Lung microvascular endothelial cell (primary cell): ENCODE measurements at places on chromosomes 3 and 15. TPM values are rescaled to one million over a fixed set of nuclear protein-coding genes. Genes with fewer than 3 reads are reported as not detected.

The UCN2 gene
- not detected in 2 replicates for total RNA-seq

DNA sequence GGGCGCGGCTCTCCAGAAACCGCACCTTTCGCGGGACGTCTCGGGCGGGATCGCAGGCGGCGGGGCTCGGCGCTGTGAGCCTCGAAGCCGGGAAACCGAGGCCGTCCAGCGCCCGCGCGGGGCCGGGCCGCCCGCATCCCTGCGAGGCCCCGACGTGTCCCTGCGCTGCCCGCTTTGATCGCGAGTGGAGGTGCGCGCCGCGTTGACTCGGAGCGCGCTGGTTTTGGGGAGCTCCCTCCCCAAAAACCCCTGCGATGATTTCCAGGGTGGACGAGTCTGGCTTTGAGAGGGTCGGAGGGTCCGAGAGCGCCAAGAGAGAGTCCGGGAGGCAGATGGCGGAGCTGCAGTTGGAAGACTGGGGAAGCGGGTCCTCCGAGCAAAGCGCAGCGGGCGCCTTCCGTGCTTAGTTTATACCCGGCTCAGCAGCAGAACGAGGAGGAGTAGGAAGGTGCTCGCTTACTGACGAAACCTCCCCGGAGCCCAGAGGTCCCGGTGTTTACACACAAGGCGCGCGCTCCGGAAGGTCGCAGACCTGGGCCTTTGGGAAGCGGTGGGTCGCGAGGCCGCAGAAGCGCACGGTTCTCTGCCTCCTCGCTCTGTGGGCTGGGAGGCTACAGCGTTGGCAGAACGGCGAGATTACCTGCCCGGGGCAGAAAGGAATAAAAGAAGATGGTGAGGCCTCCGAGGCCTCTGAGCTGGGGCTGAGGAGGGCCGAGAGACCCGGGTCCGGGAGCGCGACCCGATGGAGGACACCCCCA lies 687 bp downstream of the ALDH1A3 start:
- no peak for DNase-seq

DNA sequence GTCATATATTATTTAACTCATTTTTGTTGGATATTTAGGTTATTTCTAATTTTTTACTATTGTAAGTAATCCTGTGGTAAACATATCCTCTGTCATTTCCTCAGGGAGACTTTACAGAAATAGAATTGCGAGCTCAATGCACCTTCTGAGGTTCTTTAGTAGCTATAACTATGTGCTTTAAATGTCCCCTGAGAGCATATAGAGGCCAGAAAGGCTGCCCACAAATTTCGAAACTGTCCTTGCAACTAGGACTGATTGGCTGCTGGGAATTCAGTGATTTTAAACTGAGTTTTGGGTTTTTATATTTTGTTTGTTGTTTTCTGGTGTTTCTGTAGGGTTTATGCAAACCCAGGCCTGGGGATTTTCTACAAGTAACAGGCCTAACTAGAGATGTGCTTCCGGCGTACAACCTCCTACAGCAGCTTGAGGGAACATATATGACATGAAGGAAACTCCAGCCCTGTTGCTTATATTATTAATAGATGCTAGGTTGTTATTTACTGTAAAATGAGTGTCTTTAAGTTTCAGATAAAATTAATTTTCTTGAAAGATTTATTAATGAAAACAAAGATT lies 29.1 kb upstream of the P4HTM start:
- DNase-seq = no peak

DNA sequence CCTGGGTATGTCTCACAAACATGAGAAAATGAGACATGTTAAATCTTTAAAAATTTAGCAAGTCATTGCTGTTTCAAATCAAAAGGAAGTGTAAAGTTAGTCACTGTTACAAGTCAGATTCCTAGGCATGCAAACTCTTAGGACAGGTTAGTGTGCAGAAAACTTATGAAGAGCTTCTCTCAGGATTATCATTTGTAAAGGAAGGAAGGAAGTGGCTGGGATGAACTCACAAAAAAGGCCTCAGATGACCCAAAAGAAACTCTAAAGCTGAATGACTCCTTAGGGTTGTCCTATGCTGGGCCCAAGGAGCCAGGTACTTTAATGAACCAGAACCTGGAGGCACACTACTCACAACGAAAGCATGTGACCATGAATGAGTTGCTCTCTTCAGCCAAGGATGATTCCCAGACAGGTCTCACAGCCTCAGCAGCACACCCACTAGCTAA lies 25.0 kb downstream of the MSL2 start:
- peak; percentile 57 for DNase-seq

DNA sequence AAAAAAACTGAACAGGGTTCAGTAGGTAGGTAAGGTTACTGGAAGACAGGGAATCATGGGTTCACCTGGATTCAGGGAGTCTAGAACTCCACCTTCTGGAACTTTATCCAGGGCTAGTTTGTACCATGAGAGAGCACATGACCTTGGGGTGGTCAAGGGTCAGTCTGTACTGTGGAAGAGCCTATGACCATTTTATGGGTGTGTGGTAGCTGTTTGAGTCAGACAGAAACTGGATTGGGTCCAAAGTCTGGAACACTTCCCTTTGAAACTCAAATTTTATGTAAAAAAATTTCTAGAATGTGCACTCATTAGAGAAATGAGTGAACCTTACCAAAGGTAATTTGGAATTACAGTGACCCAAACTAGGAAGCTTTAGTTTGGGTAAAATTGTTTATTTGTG lies 486.0 kb upstream of the AGTR1 start:
- peak; percentile 10 for DNase-seq

DNA sequence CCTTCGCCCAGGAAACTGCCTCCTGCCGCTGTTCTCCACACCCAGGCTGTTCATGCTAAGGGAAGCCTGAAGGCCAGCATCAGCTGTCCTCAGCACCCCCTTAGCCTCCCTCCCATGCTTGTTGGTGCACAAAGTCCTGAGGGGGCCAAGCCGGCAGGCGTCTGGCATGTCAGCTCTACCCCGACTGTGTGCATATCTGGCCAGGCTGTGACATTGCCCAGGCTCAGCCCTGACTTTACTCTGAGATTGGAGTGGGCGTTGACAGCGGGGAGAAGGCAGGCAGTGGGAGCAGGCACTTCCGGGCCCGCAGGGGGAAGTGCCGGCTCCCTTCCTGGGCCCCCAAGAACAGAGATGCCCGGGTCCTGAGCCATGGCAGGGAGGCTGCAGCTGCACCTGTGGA lies 492.2 kb downstream of the AGBL1 start:
- DNase-seq = no peak

DNA sequence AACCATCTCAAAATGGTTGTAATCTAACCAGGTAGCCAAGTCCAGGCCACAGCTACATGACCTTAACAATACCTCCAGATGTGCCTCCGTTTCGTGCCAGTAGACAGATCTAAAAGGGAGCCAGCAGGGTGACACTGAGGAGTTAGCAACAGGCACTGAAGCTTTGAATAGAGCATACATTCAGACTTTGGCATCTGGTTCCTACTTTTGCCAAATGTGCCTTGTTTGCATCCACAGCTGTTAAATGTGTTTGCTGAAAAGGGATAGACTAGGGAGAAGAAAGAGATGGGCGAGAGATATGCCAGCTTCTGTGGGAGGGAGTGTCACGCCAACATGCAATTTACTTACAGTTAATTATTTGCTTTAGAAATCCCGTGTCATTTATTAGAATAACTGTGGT lies 1433.9 kb upstream of the CADM2 start:
- no peak for DNase-seq

The HHATL gene
- total RNA-seq = not detected in 2 replicates

DNA sequence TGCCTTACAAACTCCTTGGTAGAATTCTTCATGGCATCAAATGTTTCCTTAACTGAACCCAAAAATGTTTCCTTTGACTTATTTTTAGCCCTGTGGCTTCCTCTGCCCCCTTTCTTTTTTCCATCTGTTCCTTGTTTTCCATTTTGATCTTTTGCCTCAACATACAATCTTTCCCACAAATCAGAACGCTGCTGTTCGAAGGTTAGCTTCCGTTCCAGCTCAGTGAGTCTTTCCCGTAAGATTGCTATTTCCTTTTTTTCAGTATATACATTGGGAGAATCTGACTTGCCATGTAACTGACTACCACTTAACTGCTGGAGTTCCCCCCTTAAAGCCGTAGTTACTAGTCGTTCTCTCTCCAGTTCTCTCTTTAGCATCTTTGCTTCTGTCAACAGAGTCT lies 41.2 kb downstream of the PIGB start:
- DNase-seq = no peak

The ANKRD34C gene
- not detected in 2 replicates for total RNA-seq

- DNase-seq = peak; percentile 71
Measured at GRCh38 chr15:41115652-41116115, 396 bp downstream of the INO80 start.

The GOLGA8T gene
- total RNA-seq = under 0.01 TPM in 1 of 2 replicates, not detected in the other

- no peak for DNase-seq
Measured at GRCh38 chr3:198043119-198043518, 83.1 kb downstream of the LMLN start.

GRCh38 chr3:191592105-191592504 lies 131.1 kb downstream of the PYDC2 start:
- no peak for DNase-seq

The ERC2 gene
- 1.5 and 2.2 TPM in 2 replicates for total RNA-seq

The GPR87 gene
- not detected in 2 replicates for total RNA-seq

The TGM4 gene
- total RNA-seq = under 0.01 TPM in 1 of 2 replicates, not detected in the other

GRCh38 chr3:125116311-125117080 lies 60.7 kb upstream of the HEG1 start:
- DNase-seq = peak; percentile 28

The MOBP gene
- under 0.01 TPM in 1 of 2 replicates, not detected in the other for total RNA-seq
